ENCODE measurements at places on chromosomes 2 and 18.

GRCh38 chr2:197245829-197246804, 64.5 kb downstream of the ANKRD44 start:
- DNase-seq: no peak

DNA sequence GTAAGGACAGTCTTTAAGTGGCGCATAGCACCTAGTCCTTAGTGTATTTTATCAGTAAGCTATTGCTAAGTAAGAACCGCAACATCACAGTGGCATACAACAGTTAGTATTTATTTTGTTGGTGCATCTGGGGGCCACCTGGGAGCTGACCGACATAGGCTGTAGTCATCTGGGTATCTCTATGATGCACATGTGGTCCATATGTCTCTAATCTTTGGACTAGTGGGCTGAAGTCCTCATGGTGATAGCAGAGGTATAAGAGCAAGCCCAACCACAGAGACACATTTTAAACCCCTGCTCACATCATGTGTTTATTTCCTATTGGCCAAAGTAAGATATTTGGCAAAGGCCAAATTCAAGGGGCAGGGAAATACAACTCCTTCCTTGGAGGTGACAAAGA, 2.9 kb downstream of the CAMKMT start:
- no peak for DNase-seq

DNA sequence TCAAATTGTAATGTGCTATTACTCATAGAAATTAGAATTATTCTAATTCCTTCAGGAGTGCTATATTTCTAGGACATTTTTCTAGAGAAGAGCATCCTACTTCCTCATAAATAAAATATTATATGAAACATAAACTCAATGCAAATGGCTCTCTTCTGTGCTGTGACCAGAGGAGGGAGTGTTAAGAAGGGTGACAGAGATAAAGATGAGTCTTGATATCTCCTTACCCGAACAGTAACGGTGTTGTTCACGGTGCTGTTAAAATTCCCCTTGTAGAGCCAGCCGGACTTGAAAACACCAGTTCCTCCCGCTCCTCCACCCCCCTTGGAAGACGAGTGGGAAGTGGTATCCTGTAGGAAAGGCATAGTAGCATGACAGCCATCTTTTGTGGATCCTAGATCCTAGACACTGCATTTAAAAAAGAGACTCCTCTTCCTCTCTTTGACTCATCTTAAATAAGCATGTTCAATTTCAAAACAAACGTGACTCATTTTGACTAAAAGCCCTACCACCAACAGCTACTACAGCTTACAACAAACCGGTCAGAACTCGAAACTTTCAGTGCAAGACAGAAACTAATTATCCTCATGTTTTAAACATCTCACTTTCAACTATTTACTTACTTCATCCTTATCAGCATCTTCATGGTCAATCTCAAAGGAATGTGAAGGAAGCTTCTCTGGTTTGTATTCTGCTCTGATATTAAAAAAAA, 156.3 kb downstream of the DOCK10 start:
- no peak for DNase-seq

DNA sequence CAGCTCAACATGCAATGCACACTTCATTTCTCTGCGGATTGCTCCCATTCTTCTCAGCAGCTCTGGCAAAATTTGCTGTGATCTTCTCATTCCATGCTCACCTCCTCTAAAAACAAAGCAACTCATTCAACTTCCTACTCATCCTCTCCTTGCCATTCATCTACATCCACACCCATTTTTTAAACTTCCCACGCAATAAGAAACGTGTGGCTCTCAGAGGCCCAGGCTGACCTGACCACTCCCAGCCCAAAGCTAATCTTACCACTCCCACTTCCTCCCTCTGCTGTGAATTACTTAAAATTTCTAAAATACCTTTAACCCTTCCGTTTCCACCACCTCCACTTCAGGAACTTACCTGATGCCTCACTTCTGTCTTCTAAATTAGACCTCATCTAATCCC, 15.2 kb downstream of the ABCB11 start:
- DNase-seq: no peak

GRCh38 chr18:36901277-36901701, 72.4 kb downstream of the KIAA1328 start:
- DNase-seq: no peak

DNA sequence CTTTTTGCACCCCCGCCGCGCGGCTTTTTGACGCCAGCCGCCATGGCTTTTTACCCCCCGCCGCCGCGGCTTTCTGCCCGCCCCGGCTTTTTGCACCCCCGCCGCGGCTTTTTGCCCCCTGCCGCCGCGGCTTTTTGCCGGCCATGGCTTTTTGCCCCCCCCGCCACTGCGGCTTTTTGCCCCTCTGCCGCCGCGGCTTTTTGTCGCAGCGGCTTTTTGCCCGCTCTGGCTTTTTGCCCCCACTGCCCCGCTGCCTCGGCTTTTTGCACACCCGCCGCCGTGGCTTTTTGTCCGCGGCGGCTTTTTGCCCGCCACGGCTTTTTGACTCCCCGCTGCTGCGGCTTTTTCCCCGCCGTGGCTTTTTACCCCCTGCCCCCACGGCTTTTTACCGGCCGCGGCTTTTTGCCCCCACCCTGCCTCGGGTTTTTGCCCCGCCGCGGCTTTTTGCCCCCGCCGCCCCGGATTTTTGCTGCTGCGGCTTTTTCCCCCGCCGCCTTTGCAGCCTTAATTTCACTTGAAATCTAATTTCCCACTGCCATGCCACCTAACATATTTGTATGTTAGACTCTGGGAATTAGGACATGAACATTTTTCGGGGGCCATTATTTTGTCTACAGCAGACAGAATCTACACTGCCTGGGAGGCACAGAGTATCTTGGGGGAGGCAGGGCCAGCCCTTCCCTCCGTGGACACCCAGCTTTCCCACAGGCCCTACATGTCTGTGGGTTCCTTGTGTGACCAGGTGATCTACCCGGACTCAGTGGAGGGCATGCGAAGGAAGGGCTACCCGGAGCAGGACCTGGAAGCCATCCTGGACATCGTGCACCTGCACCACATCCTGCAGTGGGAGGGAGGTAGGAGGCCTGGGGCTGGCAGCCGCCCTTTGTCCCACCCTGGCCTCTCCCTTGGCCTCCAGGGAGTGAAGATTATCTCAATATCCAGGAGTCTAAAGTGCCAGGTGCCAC, 3031.0 kb upstream of the TEKT4 start:
- no peak for DNase-seq

DNA sequence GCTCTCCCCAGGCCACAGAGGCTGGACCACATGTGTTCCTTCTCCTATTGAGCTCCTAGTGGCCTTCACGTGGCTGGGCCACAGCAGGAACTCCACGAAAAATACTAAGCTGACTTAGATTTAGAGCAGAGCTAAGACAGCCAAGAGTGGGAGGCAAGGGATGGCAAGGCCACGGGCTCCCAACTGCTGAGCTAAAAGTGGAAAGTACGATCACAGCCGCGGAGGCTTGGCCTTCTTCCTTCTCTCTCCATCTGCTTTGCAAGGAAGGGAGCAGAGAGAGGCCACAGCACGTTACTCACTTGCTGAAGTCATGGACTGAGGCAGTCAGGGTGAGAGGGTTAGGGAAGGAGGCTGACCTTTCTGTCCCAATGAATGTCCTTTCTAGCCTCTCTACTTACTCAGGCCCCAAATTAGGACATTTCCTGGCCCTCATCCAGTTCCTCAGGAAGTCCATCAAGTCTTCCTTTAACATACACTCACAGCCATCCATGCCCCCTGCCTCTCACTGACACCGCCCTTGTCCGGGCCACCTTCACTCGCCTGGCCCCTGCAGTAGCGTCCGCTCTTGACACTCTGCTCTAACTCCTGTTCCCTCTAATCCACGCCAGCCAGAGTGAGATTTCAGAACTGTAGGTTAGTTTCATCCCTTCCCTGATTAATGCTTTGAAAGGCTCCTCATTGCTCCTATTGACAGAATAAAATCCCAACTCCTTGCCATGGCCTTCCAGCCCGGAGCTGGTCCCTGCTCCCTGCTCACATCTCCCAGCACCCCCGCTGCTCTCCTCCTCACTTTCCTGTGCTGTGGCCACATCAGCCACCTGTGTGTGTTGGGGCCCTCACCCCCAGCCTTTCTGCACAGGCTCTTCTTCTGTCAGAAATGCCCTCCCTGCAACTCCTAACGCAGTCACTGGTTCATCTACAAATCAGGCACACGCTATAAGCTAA, 204.2 kb downstream of the CYP26B1 start:
- DNase-seq: no peak

- peak; percentile 38 for DNase-seq
These were observed 7.9 kb downstream of the PCBP1 start for GRCh38 chr2:70094978-70095719.

DNA sequence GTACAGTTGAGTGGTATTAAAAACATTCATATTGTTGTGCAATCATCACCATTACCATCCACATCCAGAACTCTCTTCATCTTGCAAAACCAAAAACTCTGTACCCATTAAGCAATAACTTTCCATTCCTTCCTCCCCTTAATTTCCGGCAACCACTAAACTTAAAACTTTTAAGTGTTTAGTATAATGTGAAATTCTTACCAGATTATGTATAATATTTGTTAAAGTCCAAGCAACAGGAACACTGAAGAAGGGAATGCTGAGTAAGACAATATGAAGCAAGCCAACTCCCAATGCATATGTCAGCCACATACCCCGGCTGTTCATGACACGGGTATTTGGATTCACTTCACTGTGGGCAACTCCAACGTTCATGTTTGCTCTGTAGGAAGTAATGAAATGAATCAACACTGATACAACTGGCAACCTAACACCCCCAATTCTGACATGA, 1.9 kb downstream of the ORMDL1 start:
- DNase-seq: no peak

DNA sequence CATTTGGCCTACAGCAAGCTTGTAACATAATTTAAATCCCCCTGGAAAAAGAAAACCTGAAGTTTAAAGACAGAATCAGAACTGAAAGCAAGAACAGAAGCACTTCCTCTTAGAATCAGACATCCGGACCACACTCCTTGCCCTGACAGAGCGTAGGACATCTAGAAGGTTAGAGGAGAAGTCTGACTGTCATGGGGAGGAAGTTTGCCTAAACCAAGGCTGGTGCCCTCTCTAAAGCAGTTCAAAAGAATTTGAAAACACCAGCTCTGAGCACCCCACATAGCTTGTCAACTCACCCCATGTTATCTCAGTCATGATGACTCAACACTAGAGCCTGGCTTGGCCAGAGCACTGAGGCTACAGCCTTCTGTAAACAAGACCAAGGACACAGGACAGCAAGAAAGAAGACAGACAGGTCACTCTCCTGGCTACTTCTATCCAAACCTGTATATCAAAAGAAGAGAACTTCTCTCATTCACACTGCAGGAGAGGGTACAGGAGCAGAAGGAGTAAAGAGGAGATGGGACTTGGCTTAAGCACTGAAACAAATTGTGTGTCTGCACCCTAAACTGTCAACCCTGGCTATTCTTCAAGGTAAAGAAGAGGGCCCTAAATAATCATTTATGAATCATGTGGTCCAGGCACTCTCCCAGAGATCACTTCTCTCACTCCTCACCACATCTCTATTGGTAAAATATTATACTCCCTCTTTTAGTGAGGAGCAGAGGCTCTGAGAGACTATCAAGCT, 198.6 kb downstream of the MEMO1 start:
- DNase-seq: no peak

DNA sequence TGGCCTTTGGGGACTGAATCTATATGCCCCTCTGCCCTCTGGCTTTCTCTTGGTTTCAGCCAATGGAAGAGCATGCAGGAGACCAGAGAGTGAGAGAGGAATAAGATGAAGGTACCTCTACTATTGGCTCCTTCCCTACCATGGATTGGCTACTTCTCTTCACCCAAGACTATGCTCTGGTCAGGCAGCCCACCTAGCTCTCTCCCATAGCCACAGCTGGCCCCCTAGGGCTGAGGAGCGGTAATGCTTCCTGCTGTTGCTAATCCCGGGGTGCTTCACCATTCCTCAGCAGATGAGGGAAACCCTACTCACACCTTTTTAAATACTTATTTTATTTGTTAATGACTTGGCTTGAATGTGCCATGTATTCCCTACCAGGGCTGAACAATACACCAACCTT, 142.4 kb downstream of the MREG start:
- DNase-seq: no peak

- DNase-seq: no peak
These were observed 387.1 kb downstream of the RND3 start for GRCh38 chr2:150100336-150100735.

DNA sequence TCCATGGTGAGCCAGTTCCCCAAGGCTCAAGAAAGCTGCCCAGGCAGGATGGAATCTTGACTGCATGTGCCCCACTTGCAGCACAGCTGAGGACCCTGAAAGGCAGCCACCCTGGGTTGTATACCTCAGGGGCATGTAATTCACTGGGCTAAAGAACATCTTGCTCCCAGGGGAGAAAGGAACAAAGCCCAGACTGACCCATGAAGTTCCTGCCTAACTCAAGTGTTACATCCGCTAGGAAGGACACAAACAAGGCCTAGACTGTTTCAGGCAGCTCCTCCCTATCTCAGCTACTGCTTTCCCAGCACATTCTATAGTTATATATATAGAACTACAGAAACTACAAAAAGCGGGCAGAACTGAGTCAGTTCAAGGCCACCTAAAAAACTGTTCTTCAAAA, 69.0 kb downstream of the RBM43 start:
- DNase-seq: no peak

DNA sequence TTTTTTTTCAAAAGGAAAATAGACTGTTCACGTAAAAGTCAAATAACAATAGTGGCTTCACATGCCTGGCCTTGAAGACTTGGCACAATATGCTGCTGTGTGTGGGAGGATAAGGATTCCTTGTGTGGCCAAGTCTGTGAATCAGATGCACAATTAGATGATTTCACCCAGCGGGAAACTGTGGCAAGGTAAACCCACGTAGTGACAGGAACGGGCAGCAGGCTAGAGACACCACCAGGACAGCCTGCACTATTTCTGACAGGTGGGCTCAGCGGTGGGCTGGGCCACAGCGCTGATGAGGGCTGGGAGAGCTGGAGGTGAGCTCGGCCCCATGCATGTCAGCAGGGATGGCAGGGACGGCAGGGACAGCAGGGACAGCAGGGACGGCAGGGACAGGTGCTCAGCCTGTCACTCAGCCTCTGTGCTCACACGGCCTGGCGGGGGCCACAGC, 21.6 kb downstream of the SNORC start:
- DNase-seq: no peak

GRCh38 chr2:240393831-240394410, 41.5 kb upstream of the GPC1 start:
- DNase-seq: no peak

- DNase-seq: no peak
These were observed 46.6 kb downstream of the CDK15 start for GRCh38 chr2:201852878-201853415.

DNA sequence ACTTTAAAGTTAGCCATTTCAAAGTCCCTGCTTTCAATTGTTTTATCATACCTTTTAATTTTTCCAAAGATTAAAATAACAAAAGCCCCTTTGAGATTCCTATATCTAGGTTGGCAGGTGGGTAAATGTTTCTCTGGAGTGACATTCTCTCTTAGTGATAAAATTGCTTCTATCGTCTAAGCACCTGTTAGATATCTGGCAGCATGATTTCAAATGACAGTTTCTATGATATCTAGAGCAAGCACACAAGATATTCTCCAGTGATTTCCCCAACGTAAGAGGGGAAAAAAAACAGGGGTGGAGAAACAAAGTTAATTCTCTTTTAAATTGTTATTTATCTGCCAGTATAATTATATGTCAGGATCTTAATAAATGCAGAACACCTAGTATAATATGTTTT, 610.2 kb downstream of the DSC3 start:
- no peak for DNase-seq

- no peak for DNase-seq
These were observed 287.0 kb downstream of the SLC8A1 start for GRCh38 chr2:40164736-40165508.

All from amygdala (tissue), 56 donors.